ENCODE measurements at places on chromosomes 12 and 14.

DNA sequence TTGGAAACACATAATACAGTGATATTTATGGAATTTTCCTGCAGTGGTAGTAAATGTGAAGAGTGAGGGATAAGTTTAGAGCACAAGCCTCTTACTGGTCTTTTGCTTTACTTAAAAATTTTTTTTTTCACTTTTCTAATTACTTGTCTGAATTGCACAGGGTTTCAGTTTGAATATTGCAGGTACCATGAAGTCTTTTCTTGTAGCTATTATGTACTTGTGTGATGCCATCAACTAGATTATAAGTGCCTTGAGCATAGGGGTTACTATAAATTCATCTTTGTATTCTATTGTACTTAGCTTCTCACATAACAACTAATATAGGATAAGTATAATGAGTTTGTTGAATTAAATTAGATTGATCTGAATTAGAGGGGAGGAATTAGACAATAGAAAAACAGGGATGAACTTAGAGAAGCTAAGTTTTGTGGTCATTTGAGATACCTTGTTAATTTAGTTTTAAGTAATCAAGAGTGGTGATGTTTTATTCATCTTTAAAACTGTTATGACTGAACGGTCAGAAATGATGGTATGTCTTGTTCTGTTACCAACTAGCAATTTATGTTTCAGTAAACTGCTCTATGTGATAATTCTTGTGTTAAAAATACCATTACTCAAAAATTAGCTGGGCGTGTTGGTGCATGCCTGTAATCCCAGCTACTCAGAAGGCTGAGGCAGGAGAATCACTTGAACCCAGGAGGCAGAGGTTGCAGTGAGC is 42.1 kb downstream of the CCDC91 start:
- DNase-seq = no peak

DNA sequence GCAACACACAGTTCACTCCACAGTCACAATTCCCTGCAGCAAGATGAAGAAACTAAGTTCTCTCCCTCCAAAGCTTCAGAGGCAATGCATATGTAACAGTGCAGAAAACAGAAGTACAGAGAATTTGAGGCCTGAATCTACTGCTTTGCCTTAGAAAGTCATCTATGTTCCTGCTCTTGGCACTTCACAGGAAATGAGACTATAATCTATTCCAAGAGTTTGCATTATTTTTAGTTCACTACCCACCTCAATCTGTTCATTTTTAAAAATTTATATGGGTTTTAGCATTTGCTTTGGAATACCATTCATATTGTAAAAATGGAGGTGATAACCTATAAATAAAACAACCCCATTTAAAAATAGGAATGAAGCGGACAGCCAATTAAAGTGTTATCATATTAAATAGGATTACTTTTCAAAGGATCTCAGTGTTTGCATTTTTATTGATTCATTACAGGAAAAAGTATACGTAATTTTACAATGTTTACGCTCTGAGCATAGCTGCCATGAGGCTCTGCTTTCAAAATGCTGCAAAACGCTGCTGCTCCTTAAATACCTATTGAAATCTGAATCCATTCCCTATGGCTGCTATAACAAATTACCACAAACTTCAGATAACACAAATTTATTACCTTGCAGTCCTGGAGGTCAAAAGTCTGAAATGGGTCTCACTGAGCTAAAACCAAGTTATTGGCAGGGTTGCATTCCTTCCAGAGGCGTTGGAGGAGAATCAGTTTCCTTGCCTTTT is 60.0 kb downstream of the ARMH4 start:
- DNase-seq = no peak

DNA sequence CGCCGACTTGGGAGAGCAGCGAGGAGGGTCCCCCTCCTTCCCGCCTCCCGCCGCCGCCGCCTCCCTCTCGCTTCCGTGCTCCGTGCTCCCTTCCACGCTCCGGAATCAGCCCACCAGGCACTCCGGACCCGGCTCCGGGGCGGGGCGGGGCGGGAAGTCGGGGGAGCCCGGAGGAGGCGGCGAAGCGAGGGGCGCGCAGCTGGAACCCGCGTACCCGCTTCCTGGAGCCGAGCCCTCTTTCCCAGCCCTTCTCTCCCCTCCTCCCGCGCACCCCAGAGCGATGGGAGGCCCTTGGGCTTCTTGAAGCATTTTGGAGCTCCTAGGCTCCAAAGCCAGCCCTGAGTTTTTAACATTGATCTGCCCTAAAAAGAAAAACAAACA is at the start of gene SYNDIG1L:
Gene SYNDIG1L (minus strand): TSS at position 9 of the 381 bp plus-strand sequence. CDS start 16,466 bp downstream, outside the sequence.
- DNase-seq = no peak

DNA sequence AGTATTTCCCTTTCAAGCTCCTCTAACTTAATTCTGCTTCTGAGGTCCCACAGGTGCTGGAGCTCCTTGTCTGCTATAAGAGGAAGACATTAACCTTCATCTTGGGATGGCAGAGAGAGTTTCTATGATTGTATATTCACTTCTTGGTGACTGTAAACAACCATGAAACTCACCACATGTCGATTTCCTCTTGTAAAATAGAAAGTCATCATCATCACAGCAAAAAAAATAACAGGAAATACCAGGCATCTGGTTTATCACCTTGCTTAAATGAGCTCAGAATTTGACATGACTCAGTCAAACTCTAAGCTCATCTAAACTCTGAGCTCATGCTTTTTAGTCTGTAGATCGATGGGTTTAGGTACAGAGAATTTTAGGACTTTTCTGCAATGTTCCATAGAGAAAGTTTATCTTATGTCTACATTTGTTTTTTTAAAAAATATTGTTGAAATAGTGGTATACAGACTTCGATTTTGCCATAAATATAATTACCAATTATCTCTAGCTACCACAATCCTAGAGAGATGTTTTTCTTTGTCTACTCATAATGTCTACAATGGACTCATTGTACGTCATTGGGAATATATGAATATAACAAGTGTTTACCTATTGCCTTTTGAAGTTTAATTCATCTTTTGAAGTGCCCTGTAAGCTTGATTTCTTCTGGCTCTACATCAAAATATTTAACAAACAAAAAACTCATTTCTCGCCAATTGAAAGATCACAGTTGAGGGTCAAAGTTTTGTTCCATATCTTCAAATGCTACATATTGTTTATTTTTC is 58.4 kb downstream of the IGF1 start:
- DNase-seq = no peak

GRCh38 chr12:95836185-95836609 is 22.6 kb upstream of the SNRPF start:
- peak; percentile 74 for DNase-seq

DNA sequence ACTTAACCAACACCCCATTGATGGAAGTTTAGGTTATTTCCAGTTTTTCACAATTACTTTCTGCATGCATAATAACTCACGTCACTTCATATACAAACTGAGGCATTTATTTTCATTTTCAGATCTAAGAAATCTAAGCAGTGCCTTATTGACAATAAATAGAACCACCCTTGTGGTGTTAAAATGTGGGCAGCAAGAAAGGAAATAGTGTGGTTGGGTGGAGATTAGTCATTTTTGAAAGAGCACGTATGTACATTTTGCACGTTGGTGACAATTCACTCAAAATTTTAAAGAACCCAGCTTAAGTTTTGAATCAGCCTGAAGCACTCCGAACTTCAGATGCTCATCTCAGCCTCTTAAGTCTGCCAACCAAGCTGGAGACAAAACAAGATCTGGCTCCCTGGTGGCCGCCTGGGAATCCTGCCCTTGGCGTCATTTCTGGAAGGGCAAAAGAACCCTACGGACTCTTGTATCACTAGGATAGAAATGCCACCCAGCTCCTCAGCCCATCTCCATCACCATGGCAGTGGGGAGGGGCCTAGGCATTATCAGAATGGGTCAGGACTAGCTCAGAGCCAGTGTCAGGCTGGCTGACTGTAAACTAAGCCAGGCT is 89.5 kb upstream of the BCL2L14 start:
- peak; percentile 77 for DNase-seq

DNA sequence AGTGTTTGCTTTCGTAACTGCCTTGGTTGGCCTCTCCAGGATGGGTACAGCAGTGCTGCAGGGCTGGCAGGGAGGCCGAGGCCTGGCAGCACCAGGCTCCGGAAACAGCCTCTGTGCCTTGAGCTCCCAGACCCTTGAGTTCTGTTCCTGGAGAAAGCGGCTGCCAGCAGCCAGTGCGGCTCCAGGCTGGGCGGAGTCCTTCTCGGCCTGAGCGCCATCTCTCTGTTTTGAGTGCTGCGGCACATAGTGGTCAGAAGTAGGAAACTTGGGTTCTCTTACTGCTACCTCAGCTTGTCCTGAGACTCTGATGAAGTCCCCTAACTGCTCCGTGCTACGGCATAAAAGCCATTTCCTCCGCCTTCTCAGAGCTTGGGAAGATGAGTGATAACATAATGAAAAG is 65.9 kb downstream of the KCNA1 start:
- DNase-seq = peak; percentile 19

GRCh38 chr12:2959192-2959504 is at the start of gene TEAD4:
Gene TEAD4 (plus strand): TSS chr12:2959397.
- DNase-seq = peak; percentile 92

GRCh38 chr14:68955164-68955850 is 23.8 kb downstream of the ACTN1 start:
- DNase-seq = peak; percentile 43

GRCh38 chr14:94374749-94375260 is 13.6 kb downstream of the SERPINA1 start:
- DNase-seq = no peak

GRCh38 chr14:67680121-67680602 is 5.7 kb upstream of the VTI1B start:
- peak; percentile 61 for DNase-seq

Data from fibroblast of skin of right biceps (primary cell).